Upper lobe of left lung (tissue), 6 donors: ENCODE measurements at places on chromosomes 13 and 19.

GRCh38 chr19:13070425-13071140, 32.1 kb downstream of the LYL1 start:
- no peak for DNase-seq

GRCh38 chr13:113863524-113864272, at the start of gene GAS6:
TSS of gene GAS6 (minus strand) at chr13:113864076. CDS start at chr13:113863920, 156 bp downstream.
- DNase-seq = peak; percentile 94

DNA sequence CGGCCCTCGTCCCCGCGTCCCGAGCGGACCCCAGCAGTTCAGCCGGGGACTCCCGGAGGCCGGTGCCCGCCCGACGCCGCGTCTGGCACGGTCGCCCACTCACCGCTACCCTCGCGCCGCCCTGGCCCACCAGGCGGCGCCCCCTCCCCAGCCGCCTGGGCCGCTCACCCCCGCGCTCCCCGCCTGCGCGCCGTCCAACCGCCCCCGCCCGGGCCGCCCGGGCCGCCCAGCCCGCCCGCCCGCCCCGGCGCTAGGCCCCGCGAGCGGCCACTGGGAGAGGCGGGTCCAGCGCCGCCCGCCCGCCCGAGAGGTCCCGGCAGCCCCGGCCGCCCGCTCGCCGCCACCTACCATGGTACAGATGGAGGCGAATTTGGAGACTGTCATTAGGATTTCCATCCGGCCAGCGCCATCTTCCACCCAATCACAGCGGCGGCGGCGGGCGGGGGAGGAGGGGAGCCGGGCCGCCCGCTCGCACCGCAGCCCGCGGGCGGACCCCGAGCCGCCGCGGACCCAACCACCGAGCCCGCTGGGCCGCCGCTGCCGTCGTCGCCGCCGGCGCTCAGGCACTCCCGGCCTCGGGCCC, at the start of gene USP12:
Gene USP12, minus strand, starts transcription at position 568 of the 583 bp plus-strand sequence. Its CDS starts 172 bp downstream, at position 396.
- DNase-seq = no peak

GRCh38 chr19:34960103-34960805, 3.8 kb downstream of the ZNF792 start:
- DNase-seq = no peak

- peak; percentile 73 for DNase-seq
Observed at GRCh38 chr13:44237276-44237767, 136.3 kb upstream of the SERP2 start.

DNA sequence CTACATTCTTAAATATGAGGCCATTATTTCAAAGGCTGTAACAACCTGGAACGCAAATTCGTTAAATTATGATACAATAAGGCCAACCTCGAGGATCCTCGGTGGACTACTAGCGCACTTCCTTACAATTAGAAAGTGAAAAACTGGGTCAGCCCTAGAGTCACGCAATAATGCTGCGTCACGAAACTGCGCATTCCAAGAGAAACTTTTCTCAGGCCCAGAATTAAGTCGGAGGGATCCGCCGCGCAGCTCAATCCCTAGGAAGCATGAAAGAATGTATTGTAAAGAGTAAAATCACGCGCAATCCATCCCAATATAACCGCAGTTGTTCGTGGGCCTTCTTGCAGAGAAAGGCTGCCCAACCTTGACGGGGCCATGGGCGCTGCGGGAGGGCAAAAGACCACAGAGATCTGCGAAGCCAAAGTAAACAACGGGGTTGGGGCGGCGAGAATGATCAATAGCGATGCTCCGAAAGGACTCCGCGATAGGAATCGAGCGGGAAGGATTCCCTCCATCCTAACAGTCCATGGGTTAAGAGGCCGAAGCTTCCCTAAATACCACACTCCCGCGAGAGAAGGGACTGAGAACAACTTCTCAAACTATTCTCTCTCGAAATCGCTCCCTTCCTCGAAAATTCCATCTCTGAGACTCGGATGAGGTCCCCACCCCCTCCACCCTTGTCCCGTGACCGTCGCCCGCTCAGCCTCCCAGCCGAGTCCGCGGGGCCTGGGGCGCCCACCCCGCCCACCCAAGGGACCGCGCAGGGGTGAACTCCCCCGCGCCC, 564 bp downstream of the SPART start:
- DNase-seq = peak; percentile 51

DNA sequence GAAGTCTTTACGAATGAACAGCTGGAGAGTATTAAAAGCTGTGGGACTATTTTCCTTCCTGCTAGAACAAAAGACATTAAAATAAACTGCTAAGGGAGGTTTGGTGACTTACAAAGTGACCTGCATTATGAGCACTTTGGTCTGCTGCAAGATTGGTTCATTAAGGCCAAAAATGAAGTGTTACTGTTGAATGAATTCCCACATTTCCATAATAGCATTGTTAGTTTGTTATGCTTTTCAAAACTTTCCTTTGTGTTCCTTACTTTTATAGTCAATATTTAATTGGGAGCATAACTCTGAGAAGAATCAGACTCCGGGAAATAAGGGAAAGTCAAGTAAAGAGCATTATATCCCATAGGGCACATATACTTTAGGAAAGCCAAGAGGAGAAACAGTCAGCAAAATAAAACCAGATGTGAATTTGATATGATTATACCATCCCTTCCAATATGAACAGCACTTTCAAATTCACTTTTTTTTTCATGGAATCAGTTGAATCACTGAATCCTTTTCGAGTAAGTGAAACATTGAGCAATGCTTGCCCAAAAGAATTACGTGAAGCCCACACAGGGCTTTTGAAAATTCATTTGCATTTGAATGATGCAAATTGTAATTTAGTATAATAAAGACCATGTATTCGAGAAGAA, 112.6 kb downstream of the KCTD12 start:
- DNase-seq = no peak

DNA sequence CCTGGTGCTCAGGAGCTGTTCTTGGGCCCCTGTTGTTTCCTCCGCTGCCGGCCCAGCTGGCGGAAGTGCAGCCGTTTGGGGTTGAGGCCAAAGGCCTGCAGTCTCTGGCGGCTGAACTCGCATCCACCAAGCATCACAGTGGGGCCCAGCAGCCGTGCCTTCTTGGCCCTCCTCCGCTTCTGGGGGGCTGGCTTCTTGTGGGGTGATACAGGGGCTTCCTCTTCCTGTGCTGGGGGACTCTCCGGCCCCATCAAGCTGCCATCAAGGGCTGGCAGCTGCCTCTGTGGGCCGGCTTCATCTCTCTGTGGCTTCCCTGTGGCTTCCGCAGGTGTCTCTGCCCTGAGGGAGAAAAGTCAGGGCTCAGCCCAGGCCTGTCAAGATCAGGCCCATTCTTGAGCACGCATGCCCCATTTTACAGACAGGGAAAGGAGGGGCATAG, 10.3 kb downstream of the ATG4D start:
- DNase-seq = peak; percentile 74
